NCI-H1436 (cell line): ENCODE measurements at places on chromosomes 2 and 18.
A peak's percentile ranks its signal among the peaks of the same experiment; 100 is the strongest.

- no peak for DNase-seq
These were observed 48.3 kb downstream of the STAT1 start for GRCh38 chr2:190965580-190966222.

DNA sequence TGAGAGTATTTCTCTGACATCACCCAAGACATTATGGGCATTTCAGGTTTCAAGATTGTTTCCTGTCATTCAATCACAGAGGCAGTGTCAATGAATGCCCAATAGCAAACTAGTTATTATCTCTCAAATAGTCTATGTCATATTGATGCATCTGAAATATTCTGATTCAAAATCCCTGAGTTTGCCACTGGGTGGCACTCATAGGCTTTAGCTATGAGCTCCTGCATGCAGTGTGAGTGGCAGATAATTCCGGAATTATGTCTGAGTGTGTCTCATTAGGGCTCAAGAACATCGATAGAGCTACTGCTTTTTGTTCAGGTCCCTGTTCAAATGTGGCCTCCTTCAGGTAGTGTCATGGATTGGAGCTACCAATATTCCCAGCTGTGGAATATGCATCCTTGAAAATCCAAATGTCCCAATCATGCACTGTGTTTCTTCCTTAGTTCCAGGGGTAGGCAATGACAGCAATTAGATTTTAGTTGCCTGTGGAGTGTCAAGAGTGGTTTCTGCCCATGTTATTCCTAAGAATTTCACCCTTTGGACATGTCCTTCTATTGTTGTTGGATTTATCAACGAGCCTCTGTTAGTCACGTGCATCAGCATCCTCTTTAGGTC lies 7.8 kb upstream of the OR6B3 start:
- peak; percentile 48 for DNase-seq

- DNase-seq = no peak
These were observed 187.9 kb downstream of the BCL11A start for GRCh38 chr2:60365556-60365955.

GRCh38 chr2:86372133-86372532 lies 34.7 kb upstream of the REEP1 start:
- DNase-seq = no peak

GRCh38 chr2:60520151-60520876 lies 33.1 kb downstream of the BCL11A start:
- no peak for DNase-seq

DNA sequence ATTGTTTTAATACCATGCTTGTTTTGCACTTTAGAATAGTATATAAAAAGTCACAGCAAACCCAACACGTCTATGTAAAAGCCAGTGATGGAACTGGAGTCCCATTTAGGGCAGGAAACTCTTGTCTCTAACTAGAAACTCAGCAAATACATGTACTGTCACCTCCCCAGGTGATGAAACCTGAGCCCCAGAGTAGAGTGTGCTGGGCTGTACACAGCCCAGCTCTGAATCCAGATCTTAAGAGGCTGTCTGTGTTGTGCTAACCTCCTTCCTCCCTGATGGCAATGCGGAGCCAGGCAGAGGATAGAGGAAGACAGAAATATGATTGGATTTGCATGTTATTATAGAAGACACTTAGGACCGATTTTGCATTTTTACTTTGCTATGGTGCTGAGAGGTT lies 317.5 kb upstream of the TRIB2 start:
- DNase-seq = no peak

DNA sequence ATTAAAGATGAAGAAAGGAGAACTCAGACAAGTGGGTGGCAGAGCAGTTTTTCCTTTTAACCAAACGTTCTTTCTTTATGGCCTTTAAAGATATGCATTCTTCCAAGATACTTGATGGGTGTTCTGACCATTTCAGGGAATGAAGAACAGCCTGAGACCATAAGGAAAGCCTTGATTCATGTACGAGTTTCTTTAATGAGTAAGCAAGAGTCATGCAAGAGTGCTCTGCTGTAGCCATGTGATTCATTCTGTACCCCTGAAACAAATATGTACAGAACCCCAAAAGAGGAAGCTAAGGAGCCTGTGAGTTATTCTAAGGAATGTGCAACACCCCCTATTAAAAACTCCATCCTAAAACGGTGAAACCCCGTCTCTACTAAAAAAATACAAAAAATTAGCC lies 372.8 kb downstream of the MTX2 start:
- DNase-seq = no peak

- no peak for DNase-seq
These were observed 54.4 kb downstream of the RPL37A start for GRCh38 chr2:216553093-216553478.

GRCh38 chr2:7071916-7072556 lies 154.8 kb downstream of the RNF144A start:
- no peak for DNase-seq

DNA sequence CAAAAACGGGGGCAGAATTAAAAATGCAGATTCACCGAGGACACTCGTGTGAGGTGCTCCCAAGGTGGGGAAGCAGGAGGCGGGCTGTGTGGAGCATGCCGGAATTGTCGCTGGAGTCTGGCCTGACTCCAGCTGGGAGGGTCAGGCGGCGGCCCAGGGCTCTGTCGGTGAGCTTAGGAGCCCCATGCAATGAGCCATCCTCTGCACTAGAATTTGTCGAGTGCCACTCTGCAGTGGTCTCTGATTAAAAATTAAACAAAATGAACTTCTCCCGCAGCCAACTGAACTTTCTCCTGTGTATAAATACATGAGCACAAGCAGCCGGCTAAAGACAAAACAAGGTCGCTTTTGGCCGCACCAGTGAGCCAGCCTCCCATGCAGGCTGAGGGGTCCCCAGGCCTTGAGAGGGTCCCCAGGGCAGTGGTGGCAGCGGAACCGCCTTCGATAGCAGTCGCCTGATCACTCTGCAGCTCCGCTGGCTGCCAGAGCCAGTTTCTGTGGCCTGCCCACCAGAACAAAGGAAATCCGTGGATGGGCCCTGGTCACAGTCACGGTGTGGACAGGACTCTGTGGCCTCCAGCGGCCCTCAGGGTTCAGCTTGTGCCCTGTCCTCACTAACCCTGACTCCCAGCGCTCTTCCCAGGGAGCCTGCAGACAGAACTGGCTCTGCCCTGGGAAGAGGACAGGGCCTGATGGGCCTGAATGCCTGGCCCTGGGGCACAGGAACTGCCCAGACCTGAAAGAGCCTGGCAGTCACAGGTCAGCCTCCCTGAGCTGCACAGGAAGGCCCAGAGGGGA lies 201.3 kb downstream of the EIPR1 start:
- no peak for DNase-seq

- DNase-seq = no peak
These were observed 147.1 kb downstream of the SH3BP4 start for GRCh38 chr2:235098736-235099494.

- DNase-seq = no peak
These were observed 40.0 kb downstream of the ASXL2 start for GRCh38 chr2:25838152-25838756.

- DNase-seq = no peak
These were observed 59.8 kb downstream of the TAF4B start for GRCh38 chr18:26286008-26286407.

DNA sequence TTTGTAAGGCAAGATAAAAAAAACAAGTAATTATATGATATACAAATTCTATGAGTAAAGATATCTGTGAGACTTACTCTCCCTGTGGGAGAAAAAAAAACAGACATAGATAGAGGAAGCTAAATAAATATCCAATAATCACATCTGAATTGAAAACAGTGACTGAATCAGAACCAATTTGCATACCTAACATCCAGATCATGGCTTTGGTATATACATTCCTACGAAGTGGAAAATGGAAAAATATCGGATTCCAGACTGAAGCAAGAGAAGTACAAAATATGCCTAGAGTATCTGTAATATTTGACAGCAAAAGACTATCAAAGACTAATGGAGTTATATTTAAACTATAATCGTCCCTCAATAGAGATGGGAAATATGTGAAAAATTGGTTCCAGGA lies 1108.1 kb upstream of the CHAC2 start:
- DNase-seq = no peak

- no peak for DNase-seq
These were observed 304.7 kb upstream of the HNMT start for GRCh38 chr2:137659616-137660015.

DNA sequence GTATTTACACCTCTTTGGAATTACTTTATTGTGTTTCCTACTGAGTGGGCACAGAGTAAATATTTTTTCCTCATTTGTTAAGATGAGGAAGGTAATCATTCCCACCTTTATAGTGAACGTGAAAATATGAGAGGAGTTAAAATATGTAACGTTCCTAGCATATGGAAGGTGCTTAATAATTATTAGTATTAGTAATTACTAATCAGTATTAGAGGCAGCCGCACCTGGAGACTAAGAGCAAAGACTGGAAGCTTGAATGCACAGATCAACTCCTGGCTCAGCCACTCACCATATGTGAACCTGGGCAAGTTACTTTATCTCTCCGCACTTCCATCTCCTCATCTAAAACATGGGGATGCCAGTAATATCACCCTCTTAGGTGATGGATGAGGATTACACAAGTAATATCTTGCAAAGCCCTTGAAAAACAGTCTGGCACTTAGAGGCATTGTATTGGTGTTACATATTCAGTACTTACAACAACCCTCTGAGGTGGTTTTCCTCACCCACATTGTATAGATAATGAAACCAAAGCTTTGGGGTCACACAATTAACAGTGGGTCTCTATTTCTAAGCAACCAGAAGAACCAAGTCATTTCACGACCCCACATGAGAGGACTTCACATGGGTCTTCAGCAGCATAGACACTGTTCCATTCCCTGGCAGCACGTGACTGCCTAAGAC lies 100.3 kb upstream of the KCTD1 start:
- no peak for DNase-seq
